Ascending aorta (tissue), 2 donors: ENCODE measurements at places on chromosomes 16 and 17.

DNA sequence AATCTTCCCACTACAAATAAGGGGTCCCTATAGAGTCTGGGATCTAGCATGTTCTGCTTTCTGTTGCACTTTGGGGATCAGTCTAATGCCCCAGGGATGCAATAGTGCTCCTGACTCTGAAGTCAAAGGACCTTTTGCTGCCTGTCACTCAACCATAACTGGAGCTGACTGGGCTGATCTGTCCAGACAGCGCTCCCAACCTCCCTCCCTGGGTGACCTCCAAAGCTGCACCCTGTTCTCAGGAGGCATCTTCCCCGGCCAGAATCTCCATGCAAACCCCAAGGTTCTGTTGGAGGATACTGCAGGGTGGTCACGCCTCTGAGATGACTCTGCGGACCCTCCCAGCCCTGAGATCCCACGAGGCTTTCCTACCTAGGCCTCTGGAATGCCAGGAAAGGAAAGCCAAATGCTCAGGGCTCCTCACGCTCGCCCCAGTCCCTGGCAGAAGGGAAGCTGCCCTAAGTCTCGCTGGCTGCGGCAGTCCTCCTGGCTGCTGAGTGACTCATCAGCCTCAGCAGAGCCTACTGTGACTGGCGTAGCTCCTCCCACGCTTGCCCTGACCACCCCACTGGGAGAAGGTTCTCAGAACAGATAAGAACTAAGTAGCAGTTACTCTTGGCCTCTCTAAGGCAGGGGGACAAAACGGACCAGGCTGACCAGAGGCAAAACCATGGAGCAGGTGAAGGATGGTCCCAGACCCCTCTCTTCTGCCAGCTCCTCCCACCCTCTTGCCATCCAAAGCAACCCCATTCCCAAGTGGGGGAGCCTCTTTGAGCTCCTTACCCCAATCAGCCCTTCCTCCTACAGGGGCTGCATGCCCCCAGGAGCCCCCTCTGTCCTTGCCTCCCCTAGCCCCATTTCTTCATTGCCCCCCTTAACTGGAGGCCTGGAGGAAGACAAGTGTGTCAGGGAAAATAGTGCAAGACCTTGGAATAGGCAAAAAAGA is 124.1 kb upstream of the TNRC6C start:
- peak; percentile 64 for DNase-seq

- no peak for DNase-seq
Measured at GRCh38 chr17:67606471-67606870, 111.3 kb upstream of the NOL11 start.

DNA sequence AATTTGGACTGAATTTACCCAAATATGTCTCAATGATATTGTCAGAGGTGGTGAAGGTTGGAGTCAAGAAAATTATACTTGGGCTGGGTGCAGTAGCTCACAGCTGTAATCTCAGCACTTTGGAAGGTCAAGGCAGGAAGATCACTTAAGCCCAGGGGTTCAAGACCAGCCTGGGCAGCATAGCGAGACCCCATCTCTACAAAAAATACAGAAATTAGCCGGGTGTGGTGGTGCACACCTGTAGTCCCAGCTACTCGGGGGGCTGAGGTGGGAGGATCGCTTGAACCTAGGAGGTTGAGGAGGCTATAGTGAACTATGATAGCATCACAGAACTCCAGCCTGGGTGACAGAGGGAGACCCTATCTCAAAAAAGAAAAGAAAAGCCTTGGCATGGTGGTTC is 40.9 kb downstream of the LAT start:
- no peak for DNase-seq

DNA sequence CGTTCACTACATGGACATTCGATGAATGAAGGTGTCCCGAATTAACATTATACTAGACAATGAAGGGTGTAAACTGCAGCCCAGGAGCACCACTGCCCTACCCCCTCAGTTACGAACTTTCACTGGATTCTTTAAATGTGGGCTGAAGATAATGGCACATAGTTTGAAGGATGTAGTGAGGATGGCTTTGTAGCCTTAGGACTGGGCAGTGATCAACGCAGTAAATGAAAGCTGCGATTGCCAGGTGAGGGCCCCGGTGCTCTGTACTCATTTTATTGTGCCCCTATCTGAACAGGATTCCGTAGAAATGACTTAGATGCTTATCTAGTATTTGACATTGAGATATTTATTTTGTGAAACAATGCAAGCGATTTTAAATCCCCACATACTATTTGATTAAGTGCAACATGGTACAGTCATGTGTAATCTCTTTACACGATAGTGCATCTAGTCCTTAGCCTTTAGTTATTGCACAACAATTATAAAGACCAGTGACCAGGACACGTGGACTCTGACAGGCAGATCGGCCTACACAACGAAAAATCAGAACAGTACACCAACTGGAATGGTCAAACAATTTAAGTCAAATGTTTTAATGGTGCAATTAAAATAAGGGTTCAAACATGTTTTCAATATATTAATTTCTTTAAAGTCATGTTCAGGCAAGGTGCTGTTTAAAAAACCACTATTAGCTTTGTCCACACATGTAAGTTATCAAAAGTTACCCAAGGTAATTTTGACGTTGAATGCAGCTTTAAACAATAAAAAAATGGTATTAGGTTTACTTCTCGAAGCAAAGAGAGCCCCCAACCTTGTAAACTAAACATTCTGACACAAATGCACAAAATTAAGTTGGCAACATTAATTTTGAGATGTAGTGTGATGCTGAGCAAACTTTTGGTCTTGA is 17.4 kb upstream of the ERN1 start:
- DNase-seq, result no peak

- DNase-seq, result no peak
Measured at GRCh38 chr16:14449334-14449733, 180.7 kb downstream of the PARN start.

GRCh38 chr16:21101631-21102420 is 48.8 kb downstream of the DNAH3 start:
- DNase-seq, result no peak
